Hematopoietic multipotent progenitor cell treated with erythropoietin and hydrocortisone succinate and interleukin-3 and kit ligand, for 6 days (in vitro differentiated cells): ENCODE measurements at places on chromosomes 3 and 15.

- peak; percentile 82 for DNase-seq
These were observed 17.5 kb downstream of the CIDEC start for GRCh38 chr3:9862391-9863057.

DNA sequence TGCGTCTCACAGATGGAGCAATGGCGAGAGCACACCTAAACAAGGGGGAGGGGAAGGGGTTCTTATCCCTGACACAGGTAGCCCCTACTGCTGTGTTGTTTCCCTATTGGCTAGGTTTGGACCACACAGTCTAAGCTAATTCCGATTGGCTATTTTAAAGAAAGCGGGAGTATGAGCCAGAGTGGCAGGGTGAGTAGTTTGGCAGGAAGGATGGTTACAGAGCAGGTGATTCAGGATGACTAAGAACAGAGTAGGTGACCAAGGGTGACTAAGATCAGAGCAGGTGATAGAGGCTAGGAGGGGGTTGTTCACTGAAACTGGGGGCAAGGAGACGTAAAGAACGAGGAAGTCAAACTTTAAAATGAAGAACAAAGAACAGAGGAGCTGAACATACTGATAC is 511.8 kb downstream of the EDEM1 start:
- no peak for DNase-seq

DNA sequence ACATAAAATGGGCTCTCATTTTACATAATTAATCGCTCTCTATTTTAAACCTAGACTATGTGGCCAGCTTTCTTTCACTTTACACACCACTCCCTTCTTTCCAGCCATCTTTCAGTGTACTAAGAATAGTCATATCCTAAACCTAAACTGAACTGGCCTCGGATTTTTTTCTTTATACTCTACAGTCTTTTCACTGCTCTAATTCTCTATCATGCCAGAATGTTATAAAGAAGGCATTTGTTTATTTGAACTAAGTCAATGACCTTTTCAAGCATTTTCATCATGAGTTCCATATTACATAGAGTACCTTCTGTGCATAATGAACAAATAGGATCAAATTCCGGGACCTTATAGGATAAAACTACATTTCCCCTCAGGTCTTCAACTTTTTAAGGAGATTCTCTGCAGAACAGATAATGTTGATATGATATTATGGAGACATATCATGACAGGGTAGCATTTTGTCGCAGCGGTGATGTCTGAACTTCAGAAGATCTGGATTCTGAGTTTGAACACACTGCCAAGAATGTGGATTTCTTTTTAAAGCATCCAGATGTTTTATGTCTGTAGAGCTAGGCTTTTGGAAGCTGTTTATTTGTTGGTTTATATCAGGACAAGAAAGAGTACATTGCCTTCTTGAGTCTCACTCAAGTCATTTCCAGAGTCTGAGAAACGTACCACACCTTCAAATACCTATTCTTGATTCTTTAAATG is 1047.3 kb downstream of the MCTP2 start:
- no peak for DNase-seq

- DNase-seq = no peak
These were observed at the start of gene KCNAB1 for GRCh38 chr3:156120528-156121251. KCNAB1 (plus strand) TSS chr3:156120578.

DNA sequence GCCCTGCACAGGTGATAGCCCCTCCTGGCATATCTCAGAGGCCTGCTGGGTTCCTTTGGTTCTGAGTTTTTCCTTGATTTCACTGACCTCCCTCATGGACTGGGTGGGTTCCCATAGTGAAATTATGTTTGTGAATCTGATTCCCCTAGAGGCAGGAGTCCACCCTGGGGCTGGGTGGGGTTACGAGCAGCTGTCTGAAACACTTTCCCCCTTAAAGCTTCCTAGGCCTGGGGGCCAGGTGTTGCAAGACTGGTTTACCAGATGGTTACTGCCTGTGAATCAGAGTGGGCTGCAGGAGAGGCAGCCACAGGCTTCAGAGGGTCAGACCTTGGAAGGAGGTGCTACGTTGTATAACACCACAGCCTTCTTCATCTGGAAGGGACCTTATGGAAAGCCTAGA is 34.3 kb downstream of the IL20RB start:
- no peak for DNase-seq

GRCh38 chr3:107676469-107677309 is 153.9 kb downstream of the BBX start:
- DNase-seq = peak; percentile 77

GRCh38 chr15:98951493-98952320 is 55.9 kb downstream of the PGPEP1L start:
- DNase-seq = no peak

DNA sequence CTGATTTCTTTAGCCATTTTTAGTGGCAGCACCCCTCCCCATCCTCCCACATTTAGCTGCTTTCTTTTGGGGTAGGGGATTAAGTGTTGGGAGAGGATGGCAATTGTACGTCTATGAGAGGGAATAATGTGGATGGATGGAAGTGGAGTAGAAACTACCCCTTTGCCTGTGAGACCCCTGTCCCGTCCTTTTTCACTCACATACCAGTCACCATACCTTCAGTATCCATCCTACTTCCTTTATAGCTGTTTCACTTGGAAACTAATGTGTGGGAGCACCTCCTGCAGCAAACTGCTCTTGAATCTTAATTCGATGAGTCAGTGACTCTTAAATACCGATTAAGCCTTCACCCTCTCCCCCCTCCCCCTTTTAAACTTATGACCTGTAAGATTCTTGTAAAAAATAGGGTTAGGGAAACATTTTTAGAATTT is 730 bp downstream of the SPRED1 start:
- DNase-seq = peak; percentile 66

DNA sequence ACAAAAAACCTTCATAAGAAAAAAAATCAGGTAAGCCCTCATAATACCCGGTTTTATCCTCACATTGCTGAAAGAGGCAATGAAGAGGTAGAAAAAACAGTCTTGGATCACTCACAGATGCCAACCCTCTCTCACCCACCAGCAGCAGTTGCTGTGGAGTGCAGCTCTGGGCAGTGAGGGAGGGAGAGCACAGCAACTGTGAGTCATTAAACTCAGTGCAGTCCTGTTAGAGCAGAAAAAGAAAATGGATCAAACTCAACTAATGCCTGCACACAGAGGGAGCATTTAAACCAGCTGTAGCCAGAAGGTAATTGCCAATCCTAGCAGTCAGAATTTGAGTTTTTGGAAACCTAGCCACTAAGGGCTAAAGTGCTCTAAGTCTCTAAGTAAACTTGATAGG is 1050.6 kb upstream of the ALCAM start:
- no peak for DNase-seq

GRCh38 chr3:144774897-144775296 is 803.3 kb downstream of the DIPK2A start:
- DNase-seq = no peak

DNA sequence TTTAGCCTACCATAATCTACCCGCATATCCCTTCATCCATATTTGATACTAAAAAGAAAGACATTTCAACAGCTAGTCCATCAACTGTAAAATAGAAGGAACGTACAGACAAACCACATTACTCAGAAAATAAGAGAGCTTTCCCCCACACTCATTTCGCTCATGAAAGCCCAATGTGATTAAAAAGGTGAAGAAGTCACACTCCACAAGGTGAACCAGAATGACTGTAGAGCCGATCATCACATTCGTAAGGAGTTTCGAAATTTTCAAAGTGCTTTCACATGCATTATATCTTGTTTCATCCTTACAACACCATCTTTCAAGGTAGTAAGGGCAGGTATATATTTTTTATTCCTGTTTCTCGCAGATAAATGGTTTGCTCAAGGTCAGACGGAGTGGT is 225.3 kb downstream of the FOXP1 start:
- DNase-seq = no peak

GRCh38 chr3:162892921-162893793 is 1396.5 kb downstream of the OTOL1 start:
- no peak for DNase-seq

DNA sequence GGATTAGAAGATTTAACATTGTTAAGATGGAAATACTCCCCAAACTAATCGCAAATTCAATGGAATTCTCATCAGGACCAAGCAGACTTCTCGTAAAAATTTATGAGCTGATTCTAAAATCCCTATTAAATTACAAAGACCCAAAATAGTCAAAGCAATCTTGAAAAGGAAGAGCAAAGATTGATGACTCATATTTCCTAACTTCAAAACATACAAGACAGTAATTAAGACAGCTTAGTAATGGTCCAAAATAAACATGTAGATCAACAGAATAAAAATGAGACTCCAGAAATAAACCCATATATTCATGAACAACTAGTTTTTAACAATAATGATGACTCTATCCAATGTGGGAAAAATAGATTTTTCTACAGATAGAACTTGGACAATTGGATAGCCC is 148.7 kb downstream of the SI start:
- DNase-seq = no peak

DNA sequence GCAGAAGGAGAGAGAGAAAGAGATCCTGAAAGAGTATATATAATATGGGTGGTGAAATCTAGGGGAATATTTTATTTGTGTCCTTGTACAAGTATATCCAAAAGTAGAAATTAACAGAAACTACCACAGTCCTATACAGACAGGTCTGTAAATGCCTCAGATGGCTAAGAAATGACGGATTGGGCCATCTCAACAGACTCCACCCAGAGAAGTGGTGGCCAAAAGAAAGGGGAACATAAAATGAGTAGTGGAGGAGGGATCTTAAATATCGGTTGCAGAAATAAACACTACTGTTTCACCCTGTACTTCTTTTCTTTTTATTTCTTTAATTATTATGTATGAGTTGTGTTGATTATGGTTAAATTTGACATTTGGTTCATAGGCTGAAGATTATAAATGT is 47.7 kb downstream of the CCR3 start:
- DNase-seq = no peak

- no peak for DNase-seq
These were observed 24.9 kb upstream of the CFAP20DC start for GRCh38 chr3:59074764-59075163.

- no peak for DNase-seq
These were observed 64.0 kb upstream of the CDV3 start for GRCh38 chr3:133509488-133509887.

- DNase-seq = no peak
These were observed 176.2 kb upstream of the TPM1 start for GRCh38 chr15:62866366-62866765.

DNA sequence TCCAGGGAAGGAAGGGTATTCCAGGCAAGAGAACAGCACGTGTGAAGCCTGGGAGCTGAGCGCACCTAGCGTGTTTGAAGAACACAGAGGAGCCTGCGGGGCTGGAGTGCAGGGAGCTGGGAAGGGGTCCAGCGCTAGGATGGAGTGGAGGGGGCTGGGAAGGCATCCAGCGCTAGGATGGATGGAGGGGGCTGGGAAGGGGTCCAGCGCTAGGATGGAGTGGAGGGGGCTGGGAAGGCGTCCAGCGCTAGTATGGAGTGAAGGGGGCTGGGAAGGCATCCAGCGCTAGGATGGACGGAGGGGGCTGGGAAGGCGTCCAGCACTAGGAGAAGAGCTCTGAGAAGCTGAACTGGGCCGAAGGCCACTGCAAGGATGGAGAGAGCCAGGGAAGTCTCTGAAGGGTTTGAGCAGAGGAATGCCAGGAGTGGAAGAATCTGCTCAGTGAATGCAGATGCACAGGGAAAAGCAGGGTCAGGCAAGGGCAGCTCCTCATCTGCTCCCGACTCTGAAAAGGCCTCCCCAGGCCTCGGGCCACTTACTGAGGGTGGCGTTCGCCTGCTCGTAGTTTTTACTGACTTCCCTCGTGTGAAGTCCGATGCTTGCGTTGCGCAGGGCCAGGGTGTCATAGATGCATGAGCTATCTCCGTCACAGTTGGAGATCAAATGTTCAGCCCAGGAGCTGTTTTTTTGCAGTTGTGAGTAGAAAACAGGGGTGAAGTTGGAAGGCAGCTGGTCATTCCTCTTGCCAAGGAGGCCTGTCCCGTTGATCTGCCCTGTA is 39.8 kb downstream of the MUC20 start:
- no peak for DNase-seq

- DNase-seq = no peak
These were observed 18.5 kb downstream of the NPHP3 start for GRCh38 chr3:132703733-132704132.

- DNase-seq = peak; percentile 9
These were observed 402.2 kb downstream of the EPHB1 start for GRCh38 chr3:135197246-135197645.

- DNase-seq = peak; percentile 46
These were observed 785 bp upstream of the IFT57 start for GRCh38 chr3:108222853-108223565.

GRCh38 chr3:97059168-97059567 is 244.8 kb downstream of the EPHA6 start:
- DNase-seq = no peak

- no peak for DNase-seq
These were observed 18.7 kb downstream of the CACNA2D2 start for GRCh38 chr3:50484722-50485121.

- no peak for DNase-seq
These were observed 62.3 kb downstream of the ADAMTS17 start for GRCh38 chr15:100279446-100279845.

- no peak for DNase-seq
These were observed 85.0 kb upstream of the DPH6 start for GRCh38 chr15:35630985-35631384.
